Lung (tissue), 17 donors: ENCODE measurements at places on chromosomes 2 and 18.

GRCh38 chr2:240338274-240338673, 97.2 kb upstream of the GPC1 start:
- DNase-seq: no peak

- DNase-seq: no peak
Measured at GRCh38 chr2:240138254-240138984, 2.0 kb downstream of the OTOS start.

GRCh38 chr2:237020090-237020489, 65.6 kb upstream of the COPS8 start:
- DNase-seq: no peak

DNA sequence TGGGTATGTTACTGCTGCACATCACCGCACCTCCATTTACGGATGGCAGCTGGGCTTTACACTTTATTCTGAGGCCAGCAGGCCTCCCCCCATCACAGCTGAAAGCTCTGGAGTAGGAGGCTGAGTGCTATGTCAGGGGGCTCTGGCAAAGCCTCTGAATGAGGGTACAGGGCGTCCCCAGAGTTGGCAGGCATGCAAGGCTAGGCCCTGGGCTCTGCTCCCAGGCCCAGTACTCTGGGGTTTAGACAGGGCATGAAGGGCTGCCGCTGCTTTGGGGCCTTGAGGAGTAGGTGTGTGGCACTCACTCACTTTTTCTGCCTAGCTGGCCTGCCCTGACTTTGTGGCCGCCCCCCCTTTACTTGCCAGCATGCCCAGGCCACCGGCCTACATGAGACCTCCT, 90.8 kb downstream of the WDSUB1 start:
- DNase-seq: no peak

DNA sequence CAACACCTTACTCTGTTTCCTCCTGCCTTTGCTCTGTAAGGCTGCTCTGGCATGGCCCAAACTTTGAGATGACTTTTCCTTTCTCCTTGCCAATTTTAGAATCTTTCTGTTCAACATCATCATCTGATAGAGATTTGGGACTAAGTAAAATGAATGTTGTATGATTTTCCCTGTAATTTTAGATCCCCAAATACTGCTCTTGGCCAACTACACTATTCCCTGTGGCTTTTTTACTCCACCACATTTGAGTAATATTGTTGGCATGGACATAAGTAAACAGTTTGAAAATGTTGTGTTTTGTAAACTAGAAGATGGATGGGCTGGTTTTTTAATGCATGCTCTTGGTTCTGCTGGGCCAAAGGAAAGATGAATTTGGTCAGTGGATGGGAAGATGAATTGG, 12.1 kb downstream of the LTBP1 start:
- DNase-seq: no peak

- no peak for DNase-seq
Measured at GRCh38 chr2:179669196-179669595, 192.2 kb downstream of the ZNF385B start.

GRCh38 chr18:6624271-6624660, 105.2 kb upstream of the ARHGAP28 start:
- no peak for DNase-seq

GRCh38 chr2:213078686-213079085, 72.7 kb downstream of the IKZF2 start:
- DNase-seq: no peak

DNA sequence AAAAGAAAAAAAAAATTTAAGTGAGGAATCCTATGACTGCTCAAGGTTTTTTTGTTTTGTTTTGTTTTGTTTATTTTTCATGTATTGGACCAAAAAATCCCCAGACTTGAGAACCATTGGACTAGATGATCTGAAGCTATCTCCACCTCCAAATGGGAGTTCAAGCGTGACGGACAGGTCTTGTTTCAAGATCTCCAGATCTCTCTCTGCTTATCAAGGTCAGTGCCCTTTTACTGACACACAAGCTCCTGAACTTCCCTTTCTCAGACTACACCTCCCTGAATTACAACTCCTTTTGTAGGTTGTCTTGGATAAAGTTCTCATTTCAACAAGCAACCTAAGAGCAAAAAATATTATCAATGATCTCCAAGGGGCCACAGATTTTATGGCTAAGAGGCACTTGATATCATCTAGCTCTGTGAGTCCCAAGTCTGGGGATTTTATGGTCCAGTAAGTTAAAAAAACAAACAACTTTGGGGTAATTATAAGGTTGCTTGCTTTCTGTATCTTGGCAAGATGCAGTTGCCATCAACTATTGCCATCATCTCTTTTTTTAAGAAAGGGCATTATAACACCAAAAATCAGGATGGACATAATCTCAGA, 396.0 kb upstream of the ATP5MC3 start:
- no peak for DNase-seq

DNA sequence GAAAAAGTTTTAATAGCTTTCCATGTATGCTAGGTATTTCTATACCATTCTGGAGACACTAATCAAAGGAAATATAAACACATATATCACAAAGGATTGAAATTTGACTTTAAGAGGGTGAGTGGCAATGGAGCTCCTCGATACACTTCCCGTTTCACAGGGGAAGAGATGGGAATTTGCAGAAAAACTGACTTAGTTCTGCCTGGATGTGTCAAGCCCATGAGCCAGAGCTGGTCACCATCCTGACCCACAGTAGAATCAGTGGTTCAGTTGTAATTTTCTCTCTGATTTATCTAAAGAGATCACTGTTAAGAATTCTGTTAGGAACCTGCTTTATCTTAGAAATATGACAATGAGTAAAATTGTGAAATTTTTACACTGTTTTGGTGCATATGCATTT, 34.2 kb downstream of the PLCL1 start:
- no peak for DNase-seq

- no peak for DNase-seq
Measured at GRCh38 chr2:180573951-180574350, 406.5 kb upstream of the UBE2E3 start.
